COLO829 (cell line): ENCODE measurements at places on chromosomes 1 and 21.

DNA sequence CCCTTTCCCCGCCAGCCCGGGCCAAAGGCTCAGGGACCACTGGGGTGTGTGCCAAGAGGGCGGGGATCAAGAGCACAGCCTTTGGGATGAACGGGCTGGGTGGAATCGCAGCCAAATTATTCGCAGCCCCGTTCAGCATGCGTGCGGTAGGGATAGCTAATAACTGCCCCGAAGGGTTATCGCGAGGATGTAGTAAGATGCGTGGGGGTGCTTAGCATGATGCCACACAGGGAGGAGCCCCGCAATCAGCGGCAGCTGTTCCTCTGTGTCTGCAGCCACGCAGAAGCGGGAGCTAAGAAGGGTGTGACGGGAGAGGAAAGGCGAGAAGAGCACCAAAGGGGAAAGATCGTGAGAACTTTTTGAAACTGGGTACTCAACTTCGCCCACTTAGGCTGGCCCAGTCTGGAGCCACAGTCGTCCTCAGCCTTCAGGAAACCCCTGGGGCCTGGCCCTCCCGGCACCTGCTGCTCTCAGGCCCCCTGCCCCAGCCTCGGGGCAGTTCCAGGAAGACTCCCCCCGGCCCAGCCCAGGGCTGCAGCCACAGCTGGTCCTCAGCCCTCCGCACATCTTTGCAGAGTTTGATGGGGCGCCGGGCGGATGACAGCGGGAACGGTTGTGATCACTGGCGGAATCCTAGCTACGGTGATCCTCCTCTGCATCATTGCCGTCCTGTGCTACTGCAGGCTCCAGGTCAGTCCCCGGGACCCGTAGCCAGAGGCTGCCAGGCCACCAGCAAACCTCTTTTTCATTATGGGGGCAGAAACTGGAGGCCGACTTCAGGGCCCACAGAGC lies 64.9 kb downstream of the TOR1AIP2 start:
- DNase-seq = no peak

DNA sequence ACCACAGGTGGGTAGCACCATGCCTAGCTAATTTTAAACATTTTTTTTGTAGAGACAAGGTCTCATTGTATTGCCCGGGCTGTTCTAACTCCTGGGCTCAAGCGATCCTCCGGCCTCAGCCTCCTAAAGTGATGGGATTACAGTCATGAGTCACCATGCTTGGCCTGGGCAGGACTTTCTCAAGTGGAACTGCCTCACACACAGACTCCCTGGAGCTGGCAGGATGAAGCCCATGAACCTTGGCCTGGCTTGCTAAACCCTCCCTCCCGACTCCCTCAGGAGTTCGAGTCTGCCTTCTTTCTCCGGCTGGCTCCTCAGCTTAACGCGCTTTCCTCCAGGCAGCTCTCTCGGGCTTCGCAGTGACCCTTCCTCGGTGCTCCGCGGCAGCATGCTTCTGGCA lies 7.7 kb upstream of the ECE1 start:
- no peak for DNase-seq

DNA sequence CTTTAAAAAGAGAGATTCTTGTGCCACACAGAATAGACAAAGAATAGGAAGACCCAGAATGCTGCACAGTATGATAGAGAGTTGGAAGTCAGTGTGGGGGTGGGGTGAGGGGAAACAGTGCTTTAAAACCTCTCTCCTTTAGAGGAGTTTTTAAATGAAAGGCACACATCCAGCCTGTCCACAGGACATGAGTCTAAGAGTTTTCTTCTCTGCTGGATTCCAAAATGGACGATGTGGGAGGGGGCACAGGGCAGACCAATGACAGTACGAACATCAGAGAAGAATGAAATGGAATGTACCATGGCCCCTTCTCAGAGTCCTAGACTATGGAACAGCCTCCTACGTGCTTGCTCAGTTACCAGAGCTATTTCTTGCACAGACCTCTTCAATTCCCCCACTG lies 458.2 kb upstream of the DAB1 start:
- DNase-seq = no peak

DNA sequence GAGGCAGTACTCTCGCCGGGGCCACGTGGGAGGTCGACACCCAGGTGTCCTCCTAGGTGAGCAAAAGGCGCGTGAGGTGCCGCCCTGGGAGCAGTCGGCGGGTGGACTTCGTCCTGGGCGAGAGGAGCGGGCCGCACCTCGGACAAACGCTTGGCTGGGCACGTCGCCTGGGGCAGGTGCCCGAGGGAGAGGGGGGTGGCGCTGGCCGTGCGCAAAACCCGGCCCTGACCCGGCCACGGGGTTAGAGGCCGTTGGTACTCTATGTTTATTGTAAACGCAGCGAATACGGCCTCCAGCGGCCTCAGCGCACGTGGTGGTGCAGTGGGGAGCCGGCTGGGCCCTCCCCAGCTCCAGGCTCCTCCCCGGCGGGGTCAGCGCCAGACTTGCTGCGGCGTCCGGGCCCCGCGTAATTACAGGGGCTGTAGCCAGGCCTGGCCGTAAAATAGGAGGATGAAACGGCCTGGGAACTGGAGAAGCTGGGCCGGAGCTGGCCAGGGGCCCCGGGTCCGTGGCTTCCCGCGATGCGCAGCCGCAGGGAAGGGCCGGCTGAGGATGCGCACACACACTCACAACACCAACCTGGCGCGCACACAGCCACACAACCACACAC lies 1.6 kb upstream of the EFNA1 start:
- DNase-seq = no peak

DNA sequence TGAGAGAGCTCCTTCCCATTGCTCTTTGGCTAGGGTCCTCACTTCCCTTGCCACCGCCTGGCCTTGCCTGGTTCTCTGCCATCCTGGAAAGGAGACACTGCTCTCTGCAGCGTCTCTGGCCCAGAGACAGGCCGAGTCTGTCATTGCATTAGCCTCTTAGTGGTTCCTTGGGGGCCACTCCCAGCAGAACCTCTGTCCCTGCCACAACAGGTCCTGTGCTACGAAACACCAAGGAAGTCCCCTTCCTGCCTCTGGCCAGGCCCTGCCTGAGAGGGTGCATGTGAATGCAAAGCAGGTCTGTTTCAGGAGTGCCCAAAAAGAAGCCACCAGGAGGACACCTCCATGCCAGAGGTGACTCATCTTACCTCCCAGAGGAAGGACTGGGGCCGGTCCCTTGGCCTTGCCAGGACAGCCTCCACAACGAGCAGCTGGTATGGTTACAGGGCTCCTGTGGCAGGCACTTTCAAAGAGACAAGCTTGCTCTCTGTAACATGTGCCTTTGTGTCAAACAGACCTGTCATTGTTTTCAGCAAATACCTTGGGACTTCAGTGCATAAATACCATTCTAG lies 59.6 kb downstream of the VPS26C start:
- DNase-seq = peak; percentile 79

DNA sequence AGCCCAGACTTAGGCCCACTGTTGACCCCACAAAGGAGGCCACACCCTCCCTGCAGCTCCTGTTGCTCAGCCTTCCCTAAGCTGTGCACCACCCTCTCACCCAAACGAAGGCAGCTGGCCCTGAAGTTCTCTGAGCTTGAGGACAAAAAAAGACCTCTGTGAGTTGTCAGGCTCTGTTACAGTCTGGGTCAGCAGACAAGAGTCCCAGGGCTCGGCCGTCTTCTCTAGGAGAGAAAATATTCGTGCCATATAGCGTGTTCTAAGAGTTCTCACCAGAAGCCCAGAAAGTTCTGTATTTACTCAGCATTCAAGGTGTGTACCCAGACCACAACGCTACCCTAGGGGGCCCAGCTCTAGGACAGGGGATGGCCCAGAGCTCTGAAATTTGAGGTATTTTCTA lies 25.5 kb upstream of the LYST start:
- DNase-seq = no peak

DNA sequence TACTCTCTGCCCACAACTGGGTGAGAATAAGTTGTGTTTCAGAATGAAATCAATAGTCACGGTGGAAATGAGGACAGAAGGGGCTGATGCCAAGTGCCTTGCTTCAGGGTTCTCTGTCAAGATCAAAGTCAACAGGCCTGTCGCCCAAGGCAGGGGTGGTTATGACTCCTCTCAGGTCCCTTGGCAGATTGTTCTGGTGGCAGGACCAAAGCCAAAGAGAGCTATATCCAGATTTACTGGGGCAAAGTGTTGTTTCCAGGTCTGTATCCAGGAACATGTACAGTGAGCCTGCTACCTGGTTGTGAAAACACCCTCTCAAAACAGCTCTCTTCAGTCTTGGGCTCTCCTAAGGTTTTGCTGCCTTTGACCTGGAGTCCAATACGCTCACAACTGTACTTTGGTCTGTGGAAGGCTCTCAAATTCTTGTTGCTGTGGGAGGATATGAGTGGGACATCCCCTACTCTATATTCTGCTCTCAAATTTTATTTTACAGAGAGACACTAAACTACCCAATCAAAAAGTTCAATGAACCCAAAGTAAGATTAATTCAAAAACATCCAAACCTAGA lies 175.1 kb upstream of the ETV3 start:
- DNase-seq = no peak

DNA sequence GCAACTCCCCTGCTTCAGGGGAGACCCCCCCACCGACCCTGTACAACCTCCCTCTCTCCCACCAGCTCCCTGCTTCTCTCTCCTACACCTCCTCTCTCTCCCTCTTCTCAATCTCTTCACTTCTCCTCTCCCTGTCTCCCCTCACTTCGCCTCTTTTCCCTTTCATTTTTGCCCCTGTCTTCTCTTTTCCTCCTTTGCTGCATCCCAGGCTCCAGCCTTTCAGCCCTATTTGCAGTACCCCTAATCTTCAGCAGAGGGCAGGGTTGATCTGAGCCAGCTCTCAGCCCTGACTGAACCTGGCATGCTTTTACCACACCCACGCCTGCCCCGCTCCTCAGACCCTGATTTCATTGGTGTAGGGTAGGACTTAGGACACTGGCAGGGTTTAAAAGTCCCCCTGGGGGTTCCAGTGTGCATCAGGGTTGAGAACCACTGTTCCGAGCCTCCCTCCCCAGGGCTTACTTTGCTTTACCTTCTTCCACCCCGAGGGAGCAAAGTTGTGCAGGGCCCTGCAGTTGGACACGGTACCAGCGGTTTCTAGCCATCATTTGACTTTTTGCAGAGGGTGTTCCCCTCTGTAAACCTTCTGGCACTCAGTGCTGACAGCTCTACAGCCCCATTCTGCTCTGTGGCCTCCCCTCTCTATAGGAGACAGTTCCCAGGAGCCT lies 67.3 kb upstream of the CNTN2 start:
- DNase-seq = peak; percentile 90

- DNase-seq = no peak
Observed at GRCh38 chr21:34609244-34609932, 5.5 kb downstream of the RCAN1 start.

DNA sequence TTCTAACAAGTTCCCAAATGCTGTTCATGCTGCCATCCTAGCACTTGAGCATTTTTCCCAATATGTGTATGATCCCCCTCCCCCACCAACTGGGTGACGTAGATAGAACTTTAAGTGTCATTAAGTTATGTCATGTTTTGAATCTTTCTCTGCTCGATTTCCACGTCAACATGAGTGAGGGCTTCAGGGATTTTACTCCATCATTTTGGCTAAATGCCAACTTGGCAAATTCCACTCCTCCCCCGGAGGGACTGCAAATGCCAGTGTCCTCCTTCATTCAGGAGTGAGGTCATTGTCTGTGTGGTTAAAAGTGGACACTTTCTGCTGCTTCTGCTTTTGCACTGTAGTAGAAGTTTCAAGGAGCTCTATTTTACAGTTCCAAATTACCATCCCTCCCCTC lies 201.7 kb downstream of the FGGY start:
- no peak for DNase-seq

DNA sequence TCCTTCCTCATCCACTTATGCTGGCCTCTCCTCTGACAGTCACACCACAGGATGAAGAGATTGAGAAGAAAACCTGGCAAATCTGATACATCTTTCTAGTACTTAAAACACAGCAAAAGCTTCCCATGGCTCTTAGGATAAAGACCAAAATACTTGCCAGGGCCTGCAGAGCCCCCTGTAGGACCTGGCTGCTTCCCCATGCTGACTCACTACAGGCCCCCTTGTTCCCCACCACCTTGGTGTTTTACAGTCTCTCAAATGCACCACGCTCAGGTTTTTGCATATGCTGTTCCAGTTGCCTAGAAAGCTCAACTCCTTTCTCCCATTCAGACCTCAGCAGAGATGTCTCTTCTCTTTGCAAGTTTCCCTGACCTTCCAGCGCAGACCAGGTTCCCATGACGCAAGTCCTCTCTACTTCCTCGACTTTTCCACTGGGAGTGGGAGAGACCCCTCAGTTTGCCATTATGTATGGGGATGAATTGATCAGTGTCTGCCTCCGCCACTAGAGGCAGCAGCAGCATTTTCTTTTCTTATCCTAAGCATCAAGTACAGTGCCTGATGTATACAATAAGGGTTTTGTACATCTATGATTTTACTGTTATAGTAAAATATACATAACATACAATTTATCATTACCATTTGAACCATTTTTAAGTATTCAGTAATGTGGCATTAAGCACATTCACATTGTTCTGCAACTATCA lies 113.8 kb upstream of the C8B start:
- DNase-seq = no peak

DNA sequence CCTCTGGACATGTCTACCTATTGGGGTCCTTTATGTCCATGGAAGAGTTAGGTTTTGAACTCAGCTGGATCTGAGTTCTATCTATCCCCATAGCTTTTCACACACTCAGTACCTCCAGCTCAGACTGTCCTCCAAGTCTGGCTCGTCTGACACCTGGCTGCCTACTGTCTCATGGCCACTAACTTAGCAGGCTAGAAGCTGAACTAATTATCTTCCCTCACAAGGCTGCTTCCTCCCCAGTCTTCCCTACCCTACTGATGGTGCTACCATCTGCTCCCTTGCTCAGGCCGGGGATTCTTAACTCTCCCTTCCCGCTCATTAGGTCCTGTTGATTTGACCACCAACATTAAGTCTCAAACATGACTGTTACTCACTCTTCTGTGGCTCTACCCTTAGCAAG lies 13.4 kb downstream of the VANGL2 start:
- DNase-seq = no peak

DNA sequence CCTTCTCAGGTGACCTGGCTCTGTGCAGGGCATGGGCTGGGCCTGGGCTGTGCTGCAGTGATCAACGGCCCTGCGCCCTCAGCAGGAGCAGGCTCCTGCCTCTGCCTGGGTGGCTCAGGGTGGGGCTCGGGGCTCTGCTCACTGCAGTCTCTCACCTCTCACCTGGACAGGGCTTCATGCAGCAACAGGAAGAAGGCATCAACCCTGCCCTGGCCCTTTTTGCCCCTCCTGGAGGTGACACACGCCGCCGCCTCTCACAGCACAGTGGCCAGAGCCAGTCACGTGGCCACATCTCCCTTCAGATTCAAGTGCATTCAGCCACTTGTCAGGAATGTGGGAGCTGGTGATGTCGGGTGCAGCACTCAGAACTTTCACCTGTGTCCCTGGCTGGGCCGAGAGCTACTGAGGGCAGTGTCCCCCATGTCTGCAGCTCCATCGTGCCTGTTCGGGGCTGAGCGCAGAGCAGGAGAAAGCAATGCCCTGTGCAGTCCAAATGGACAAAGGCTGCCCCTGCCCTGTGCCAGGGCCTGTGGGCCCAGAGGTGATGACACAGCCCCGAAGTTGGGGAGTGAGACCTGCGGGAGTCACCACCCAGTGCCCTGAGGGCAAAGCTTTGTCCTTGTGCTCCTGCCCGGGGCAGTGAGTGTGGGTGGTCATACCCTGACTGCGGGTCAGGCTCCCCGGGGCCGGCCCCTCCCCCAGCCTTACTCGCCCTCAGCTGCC lies 314.0 kb downstream of the PTPRU start:
- DNase-seq = no peak
